Common myeloid progenitor, CD34-positive (primary cell): ENCODE measurements at places on chromosomes 5 and 9.
A peak's percentile ranks its signal among the peaks of the same experiment; 100 is the strongest.

DNA sequence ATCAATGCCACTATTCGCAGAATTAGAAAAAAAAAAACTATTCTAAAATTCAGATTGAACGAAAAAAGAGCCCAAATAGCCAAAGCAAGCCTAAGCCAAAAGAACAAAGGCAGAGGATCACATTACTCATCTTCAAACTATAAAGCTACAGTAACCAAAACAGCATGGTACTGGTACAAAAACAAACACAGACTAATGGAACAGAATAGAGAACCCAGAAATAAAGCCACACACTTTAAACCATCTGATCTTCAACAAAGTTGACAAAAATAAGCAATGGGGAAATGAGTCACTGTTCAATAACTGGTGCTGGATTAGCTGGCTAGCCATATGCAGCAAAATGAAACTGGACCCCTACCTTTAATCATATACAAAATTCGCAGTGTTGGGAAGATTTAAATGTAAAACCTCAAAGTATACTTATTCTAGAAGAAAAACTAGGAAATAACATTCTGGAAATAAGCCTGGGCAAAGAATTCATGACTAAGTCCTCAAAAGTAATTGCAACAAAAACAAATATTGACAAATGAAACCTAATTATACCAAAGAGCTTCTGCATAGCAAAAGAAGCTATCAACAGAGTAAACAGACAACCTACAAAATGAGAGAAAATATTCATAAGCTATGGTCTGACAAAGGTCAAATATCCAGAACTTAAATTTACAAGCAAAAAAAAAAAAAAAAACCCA is 153.7 kb downstream of the NDUFS4 start:
- no peak overlapping the region for H3K4me3 ChIP-seq
- no peaks in the 10 kb centered on the region for H3K27me3 ChIP-seq
- H3K36me3 ChIP-seq = no peaks in the 10 kb centered on the region
- no peaks in the 10 kb centered on the region for H3K4me1 ChIP-seq
- no peak overlapping the region for H3K27ac ChIP-seq
- DNase-seq = no peak

- no peak overlapping the region for H3K27ac ChIP-seq
- H3K27me3 ChIP-seq = no peaks in the 10 kb centered on the region
- peaks cover 15% of the 10 kb centered on the region for H3K4me1 ChIP-seq
- DNase-seq = peak; percentile 48
- H3K36me3 ChIP-seq = peaks cover 4% of the 10 kb centered on the region
Observed at GRCh38 chr9:2765250-2765880, 48.1 kb downstream of the KCNV2 start.

- no peak for DNase-seq
- no peaks in the 10 kb centered on the region for H3K36me3 ChIP-seq
- H3K4me3 ChIP-seq = no peak overlapping the region
- H3K4me1 ChIP-seq = peaks cover 16% of the 10 kb centered on the region
- peaks cover 25% of the 10 kb centered on the region for H3K27me3 ChIP-seq
- no peak overlapping the region for H3K27ac ChIP-seq
Observed at GRCh38 chr5:55530669-55531068, 4.1 kb downstream of the PLPP1 start.

GRCh38 chr9:121807823-121808278 is 156.4 kb downstream of the DAB2IP start:
- no peak for DNase-seq
- no peaks in the 10 kb centered on the region for H3K27me3 ChIP-seq
- H3K4me3 ChIP-seq = no peak overlapping the region
- no peaks in the 10 kb centered on the region for H3K36me3 ChIP-seq
- H3K27ac ChIP-seq = no peak overlapping the region

GRCh38 chr9:74498621-74499095 is 1.5 kb downstream of the RORB start:
- H3K27me3 ChIP-seq = peaks cover 84% of the 10 kb centered on the region
- no peaks in the 10 kb centered on the region for H3K36me3 ChIP-seq
- H3K27ac ChIP-seq = no peak overlapping the region

GRCh38 chr9:89613912-89614892 is 9.4 kb downstream of the GADD45G start:
- no peaks in the 10 kb centered on the region for H3K4me1 ChIP-seq
- no peak for DNase-seq
- no peak overlapping the region for H3K27ac ChIP-seq
- no peak overlapping the region for H3K4me3 ChIP-seq
- no peaks in the 10 kb centered on the region for H3K36me3 ChIP-seq
- no peaks in the 10 kb centered on the region for H3K27me3 ChIP-seq

DNA sequence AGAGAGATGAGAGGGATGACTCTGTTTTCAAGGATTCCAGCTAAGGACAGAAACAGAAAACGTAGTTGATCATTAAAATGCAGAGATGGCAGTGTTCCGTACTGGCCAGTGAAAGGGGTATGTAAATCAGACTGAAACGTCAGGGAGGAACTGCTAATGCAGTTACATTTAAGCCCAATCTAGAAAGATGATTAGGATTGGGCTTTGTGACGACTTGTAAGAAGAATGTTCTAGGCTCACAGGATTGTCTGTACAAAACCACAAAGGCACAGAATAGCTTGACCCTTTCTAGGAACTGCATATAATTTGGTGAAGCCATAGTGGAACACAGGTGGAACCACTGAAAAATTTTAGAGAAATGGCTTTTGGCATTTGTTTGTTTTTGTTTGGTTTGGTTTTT is 55.6 kb upstream of the TESK1 start:
- no peak overlapping the region for H3K4me3 ChIP-seq
- DNase-seq = no peak
- no peaks in the 10 kb centered on the region for H3K27me3 ChIP-seq
- peaks cover 22% of the 10 kb centered on the region for H3K36me3 ChIP-seq
- no peaks in the 10 kb centered on the region for H3K4me1 ChIP-seq
- H3K27ac ChIP-seq = no peak overlapping the region

DNA sequence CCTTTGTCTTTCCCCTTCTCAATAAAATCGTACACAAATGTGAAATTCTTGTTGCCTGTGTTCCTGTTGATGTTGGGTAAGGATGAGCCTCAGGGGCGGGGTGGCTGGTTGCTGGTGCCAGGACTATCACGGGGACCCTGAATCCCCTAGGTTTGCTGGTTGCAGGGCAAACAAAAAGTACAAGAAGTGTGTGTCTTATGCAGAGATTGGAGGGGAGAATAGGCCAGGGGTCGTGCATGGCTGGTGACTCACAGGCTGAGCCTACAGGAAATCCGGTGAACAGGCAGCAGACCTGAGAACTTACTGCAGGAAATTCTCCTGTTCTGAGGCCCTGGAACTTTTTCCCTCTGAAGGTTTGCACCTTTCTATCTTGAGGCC is 5.5 kb downstream of the ANXA2R start:
- H3K27me3 ChIP-seq = no peaks in the 10 kb centered on the region
- no peak overlapping the region for H3K4me3 ChIP-seq
- H3K4me1 ChIP-seq = peaks cover 25% of the 10 kb centered on the region
- no peak overlapping the region for H3K27ac ChIP-seq
- no peak for DNase-seq

DNA sequence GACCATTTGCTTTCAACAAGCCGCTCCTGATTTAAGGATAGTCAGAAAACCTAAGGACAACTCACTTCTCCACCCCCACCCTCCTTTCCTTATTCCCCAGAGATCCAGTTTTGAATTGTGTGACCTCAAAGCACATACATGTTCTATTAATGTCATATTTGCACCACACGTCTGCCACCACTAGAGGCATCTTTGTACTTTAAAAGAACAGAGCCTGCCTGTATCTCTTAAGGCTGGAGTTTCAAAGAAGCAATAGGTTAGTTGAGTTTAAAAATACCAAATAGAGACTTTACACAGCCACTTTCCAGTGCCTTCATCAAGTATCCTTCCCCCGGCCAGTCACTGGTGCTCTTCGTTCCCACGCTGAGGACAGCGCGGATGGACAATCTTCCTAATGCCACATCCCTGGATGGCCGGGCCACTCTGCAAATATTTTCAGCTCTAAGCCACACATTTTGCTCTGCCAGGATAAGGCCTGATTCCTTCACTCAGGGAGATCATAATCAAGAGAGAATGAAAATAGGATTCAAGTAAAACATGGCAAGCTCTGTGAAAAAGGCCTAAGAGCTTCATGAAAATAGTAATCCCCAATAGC is 146.3 kb downstream of the SNCAIP start:
- no peak overlapping the region for H3K4me3 ChIP-seq
- no peak overlapping the region for H3K27ac ChIP-seq
- H3K4me1 ChIP-seq = no peaks in the 10 kb centered on the region
- H3K27me3 ChIP-seq = no peaks in the 10 kb centered on the region
- DNase-seq = no peak
- no peaks in the 10 kb centered on the region for H3K36me3 ChIP-seq

- peak; percentile 13 for DNase-seq
- H3K27ac ChIP-seq = no peak overlapping the region
- no peaks in the 10 kb centered on the region for H3K4me1 ChIP-seq
- no peak overlapping the region for H3K4me3 ChIP-seq
Observed at GRCh38 chr9:112777914-112778313, 27.4 kb downstream of the SNX30 start.

DNA sequence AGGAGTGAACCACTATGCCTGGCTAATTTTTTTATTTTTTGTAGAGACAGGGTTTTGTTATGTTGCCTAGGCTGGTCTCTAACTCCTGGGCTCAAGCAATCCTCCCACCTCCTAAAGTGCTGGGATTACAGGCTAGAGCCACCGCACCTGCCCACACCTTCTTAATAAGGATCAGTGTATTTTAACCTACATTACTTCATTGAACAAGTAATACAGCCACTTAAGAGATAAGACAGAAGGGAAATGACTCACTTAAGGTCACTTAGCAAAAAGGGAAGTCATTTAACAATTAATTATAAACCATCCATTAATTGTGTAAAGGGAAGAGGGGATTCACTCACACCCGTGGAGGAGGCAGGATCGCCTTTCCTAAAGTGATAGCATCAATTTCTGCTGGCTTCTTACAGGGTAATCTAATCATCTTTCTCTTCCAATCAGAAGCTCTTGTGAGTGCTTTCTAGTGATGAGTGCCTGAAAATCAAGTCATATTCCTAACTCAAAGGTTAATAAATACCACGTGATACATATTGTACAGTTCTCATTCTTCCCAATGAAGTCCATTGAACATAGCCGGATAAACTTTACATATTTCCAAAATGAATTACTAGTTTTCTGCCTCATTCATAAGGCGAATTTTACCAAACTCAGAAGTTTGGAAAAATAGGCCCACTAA is 3.5 kb downstream of the FBXW11 start:
- peaks cover 50% of the 10 kb centered on the region for H3K4me1 ChIP-seq
- DNase-seq = peak; percentile 38
- H3K27ac ChIP-seq = no peak overlapping the region
- H3K4me3 ChIP-seq = no peak overlapping the region
- H3K27me3 ChIP-seq = no peaks in the 10 kb centered on the region

DNA sequence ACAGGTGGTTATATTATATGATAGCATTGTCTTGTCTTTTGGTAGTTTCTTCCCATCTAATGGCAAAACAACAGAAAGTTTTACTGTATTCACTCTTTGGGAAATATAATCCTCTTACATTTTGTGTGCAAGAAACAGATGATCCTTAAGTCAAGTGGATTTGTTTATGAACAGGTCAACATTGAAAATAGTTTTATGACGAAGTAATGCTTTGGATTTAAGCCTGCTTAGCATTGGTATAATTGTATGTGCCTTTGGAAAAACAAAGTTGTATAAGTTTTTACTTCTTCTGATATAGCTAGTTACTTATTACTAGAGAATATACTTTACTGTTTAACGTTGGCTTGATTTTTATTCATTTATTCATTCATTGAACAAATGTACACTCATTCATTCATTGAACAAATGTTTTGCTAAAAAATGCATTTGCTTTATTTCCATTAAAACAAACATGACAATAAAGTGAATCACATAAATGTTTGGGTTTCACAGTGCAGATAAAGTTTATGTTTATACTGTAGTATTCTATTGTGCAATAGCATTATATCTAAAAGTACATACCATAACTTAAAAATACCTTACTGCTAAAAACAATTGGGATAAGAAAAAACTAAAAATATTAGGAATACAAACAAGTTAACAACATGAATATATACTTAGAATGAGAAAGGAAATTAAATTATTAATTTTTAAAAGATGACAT is 12.3 kb downstream of the SGCD start:
- H3K36me3 ChIP-seq = no peaks in the 10 kb centered on the region
- H3K4me3 ChIP-seq = no peak overlapping the region
- no peak for DNase-seq
- no peaks in the 10 kb centered on the region for H3K4me1 ChIP-seq
- no peak overlapping the region for H3K27ac ChIP-seq

DNA sequence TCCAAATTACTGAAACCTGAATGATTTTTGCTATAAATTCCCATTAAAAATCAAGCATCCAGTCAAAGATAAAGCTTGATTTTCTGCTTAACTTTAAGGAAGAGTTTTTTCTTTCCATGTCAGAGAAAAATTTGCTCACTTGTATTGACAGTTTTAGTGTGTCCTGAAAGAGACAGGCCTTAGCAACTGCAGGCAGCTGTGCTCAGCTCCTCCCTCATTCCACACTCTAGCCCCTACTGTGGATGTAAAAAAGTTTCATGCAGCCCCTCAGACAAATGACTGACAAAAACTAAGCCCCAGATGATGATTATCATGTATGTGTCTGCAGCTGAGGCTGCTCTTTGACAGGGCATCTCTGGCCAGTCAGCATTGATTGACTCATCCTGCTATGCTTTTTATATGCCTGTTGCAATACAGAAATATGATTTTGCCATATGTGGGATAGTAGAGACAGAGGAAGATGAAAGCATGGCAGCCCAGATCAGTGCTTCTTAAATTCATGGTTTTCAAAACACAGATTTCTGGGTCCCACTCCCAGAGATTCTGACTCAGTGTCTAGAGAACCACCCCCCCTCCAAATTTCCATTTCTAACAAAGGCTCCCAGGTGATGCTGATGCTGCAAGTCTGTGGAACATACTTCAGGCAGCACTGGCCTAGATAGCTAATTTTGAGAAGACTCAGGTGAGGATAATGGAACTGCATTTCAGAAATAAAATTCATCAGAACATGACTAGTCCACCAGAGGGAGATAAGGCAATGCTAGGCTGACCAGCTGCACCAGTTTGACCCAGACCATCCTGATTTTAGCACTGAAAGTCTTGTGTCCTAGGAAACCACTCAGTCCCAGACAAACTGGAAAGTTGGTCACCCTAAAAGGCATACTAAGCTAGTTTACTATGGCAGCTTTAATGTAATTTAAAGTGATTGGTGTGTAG is 298.7 kb upstream of the KCNN2 start:
- no peak overlapping the region for H3K27ac ChIP-seq
- DNase-seq = no peak

GRCh38 chr9:126521976-126522590 is 91.6 kb upstream of the LMX1B start:
- H3K27me3 ChIP-seq = peaks cover 16% of the 10 kb centered on the region
- DNase-seq = no peak
- peaks cover 11% of the 10 kb centered on the region for H3K4me1 ChIP-seq
- H3K27ac ChIP-seq = no peak overlapping the region

DNA sequence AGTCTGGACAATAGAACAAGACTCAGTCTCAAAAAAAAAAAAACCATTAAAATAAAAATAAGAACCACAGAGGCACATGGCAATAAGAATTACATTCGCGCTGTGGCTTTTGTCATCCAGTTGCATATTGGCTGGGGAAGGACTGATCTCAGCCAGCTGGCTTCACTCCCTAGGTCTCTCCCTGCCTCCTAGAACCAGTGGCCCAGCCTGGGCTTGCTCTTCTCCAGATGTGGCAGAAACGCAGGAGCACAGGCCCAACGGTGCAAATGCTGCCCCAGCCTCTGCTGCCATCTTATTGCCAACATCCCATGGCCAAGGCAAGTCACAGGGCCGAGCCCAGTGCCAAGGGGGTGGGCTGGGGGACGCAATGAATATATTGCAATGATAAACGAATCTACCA is 37.0 kb downstream of the NKX2-5 start:
- no peaks in the 10 kb centered on the region for H3K27me3 ChIP-seq
- H3K4me1 ChIP-seq = no peaks in the 10 kb centered on the region
- no peaks in the 10 kb centered on the region for H3K36me3 ChIP-seq
- no peak overlapping the region for H3K27ac ChIP-seq
- no peak overlapping the region for H3K4me3 ChIP-seq
- no peak for DNase-seq
